CD4-positive, alpha-beta T cell treated with Interleukin-1 beta for 1 hour (primary cell): ENCODE measurements at places on chromosomes 11 and 22.

- DNase-seq, result peak; percentile 42
Measured at GRCh38 chr11:73308961-73309919, 1.2 kb downstream of the ARHGEF17 start.

- no peak for DNase-seq
Measured at GRCh38 chr22:50699756-50700386, 27.2 kb downstream of the SHANK3 start.

DNA sequence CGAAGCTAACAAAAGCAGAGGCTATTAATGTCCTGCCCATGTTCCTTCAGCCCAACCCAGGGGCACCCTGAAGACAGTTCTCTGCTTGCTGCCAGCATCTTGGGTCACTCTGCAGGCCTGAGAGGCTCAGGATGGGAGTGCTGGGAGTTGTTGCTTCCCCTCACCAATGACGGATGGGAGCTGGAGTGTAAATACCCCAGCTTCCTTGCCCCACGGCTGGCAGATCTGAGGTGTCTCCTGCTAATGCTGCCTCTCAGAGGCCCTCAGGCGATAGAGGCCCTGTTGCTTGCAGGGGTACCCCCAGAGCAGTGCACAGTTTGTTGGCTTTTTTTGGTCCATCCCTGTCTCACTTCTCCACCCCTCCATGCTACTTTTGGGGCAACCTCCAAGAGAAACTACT, 32.9 kb downstream of the IFT27 start:
- DNase-seq, result no peak

- DNase-seq, result no peak
Measured at GRCh38 chr22:23392420-23393121, 187.5 kb downstream of the IGLL1 start.

DNA sequence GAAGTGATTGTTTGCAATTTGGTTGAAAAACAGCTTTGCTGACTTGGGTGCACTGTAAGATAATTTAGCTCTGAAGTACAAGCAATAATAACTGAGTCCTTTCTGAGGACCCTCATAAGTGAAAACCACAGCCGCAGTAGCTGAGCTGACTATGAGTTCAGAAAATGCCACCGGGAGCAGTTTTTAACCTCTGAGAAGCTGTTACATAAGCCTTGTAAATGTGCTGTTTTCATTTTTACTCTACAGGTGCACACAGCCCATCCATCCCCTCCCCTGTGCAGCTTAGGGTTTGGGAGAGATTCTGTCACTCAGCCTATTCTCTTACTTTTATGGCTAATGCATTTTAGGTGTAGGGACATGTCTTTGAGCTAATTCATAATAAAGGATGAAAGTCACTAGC, 255.5 kb upstream of the C11orf87 start:
- DNase-seq, result no peak
